T-helper 9 cell (primary cell): ENCODE measurements at places on chromosomes 11 and 22.

- DNase-seq, result no peak
Observed at GRCh38 chr11:65609229-65609628, 4.8 kb downstream of the MAP3K11 start.

- DNase-seq, result no peak
Observed at GRCh38 chr11:34226210-34226609, 120.8 kb downstream of the NAT10 start.

DNA sequence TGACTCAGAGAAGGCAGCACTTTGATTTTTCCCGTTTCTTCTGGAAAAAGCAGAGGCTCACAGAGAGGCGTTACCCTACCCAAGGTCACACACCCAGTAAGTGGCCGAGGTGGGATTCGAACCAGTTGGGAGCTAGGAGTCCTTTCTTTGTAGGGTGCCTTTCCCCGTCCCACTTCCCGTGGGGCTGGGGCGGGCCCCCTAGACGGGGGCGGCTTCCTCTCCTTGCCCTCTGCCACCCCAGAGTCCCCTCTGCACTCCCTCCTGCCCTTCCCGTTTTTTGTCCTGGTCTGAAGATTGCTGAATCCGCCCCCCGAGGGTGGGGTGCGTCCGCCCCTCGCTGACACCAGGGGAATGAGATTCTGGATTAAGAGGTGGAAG, 747 bp downstream of the TPCN2 start:
- no peak for DNase-seq

GRCh38 chr11:33234397-33235190, 22.6 kb upstream of the HIPK3 start:
- DNase-seq, result no peak

- DNase-seq, result no peak
Observed at GRCh38 chr22:29727131-29727523, 7.3 kb downstream of the CABP7 start.

DNA sequence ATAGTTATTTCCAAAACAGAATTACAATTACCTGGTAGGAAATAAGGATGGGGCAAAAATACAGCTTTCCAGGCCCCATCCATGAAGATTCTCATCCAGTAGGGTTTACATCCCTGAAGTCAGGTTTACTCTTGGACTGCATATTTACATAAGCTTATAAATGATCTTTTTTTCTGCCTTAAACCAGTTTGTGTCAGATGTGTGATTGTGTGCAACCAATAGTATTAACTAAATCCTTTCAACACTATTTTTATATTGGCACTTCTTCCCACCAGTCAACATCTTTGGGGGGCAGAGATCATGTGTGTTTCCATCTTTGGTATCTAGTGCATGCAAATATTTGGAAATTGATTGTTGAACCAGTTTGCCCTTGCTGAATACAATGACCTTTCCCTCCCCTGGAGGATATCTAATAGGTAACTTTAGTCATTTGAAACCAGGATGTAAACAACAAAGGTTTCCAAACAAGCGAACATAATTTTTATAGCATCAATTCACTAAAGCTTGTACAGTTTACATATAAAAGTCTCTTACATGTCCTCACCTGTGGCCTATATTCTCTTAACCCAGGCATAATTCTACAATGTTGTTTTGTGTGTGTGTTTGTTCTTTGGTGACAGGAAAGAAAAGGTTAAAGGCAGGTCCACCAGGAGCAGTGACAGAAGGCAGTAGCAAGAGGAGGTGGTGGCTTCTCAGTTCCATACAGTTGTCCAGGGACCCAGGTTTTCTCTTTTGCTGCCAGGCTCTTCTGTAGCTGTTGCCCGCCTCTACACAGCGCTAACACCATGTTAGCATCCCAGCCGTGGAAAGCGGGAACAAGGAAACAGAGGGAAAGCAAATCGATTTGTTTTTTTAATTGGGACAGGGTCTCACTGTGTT, 1.7 kb upstream of the ME3 start:
- DNase-seq, result no peak

GRCh38 chr11:47997063-47998053, 17.0 kb downstream of the PTPRJ start:
- no peak for DNase-seq

DNA sequence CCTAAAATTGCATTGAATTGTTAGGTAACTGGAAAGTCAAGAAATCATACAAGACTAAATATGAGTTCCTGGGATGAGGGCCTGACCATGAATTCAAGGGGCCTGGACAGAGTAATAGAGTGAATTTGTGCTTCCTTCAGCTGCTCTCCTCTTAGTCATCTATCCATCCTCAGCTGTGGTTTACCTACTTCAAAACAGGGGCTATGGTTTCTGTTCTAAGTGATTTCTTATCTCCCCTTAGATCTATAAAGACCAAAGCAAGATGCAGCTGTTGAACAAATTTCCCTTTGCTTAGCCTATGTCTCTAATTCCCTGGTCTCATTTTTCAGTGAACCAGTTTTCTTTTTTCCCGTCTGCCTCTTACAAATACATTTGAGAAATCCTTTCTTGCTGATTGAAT, 428.5 kb downstream of the FAM181B start:
- DNase-seq, result no peak

GRCh38 chr11:20131788-20132666, 28.2 kb downstream of the DBX1 start:
- peak; percentile 37 for DNase-seq

DNA sequence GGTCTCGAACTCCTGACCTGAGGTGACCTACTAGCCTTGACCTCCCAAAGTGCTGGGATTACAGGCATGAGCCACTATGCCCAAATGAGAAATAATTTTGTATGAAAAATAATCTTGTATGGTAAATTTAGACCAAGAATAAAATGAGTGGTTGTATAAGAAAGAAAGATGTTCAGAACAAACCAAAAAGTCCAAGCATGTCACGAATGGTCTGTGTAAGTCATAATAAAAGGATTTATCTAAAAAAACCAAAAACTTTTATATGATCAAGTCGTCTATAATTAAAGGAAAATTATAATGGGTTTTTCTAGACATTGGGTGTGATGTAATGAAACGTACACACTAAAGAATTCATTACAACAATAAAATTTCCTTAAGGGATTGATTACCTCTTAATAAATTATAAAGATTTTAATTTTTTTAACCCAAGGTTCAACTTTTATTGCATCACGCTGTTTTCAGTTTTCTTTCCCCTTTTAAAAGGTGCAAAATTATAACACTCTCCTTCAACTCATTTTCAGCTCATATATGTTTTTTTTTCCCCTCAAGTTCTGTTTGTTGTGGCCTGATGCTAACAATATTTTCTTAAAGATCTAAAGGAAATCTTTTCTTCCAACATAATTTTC, 8.9 kb upstream of the AQP11 start:
- DNase-seq, result no peak
